Chondrocyte (in vitro differentiated cells): ENCODE measurements at places on chromosomes 4 and X.

- no peak for DNase-seq
Observed at GRCh38 chrX:39898147-39898546, 199.6 kb downstream of the BCOR start.

DNA sequence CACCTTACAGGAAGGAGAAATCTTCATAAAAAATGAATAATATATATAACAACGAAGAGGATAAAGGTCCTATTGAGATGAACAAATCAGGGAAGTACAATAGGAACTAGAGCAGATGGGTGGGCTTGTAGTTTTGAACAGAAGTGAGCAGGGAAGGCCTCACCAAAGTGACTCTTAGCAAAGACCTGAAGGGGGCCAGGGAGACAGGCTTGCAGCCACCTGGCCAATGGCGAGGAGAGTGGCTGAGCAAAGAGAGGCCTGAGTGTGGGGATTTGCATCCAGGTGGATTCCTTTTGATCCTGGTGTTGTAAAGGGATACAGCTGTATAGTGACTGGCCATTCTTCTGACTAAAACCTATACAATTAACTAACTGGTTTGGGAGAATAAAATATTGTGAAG, 354.1 kb downstream of the CAMK2D start:
- no peak for DNase-seq

GRCh38 chrX:123487669-123488068, 245.2 kb downstream of the THOC2 start:
- DNase-seq = no peak

- DNase-seq = no peak
Observed at GRCh38 chr4:103156106-103156505, 42.0 kb downstream of the CENPE start.

DNA sequence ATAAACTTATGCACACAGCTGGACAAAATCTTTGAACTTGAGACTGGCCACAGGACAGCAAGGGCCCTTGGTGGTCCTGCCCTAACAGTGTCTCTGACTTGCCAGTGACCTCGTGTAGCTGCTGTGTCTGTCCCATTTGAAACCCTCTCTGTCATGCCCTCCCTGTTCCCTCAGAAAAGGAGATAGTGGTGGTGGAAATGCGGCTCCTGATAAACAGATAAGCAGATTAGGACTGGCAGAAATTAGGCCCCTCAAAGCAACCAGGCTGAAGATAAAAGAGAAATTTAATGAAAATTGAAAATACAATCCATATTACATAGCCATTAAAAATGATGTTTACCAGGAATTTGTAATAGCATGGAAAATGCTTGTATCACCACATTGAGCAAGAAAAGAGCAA, 136.6 kb upstream of the ATP6AP2 start:
- DNase-seq = no peak

DNA sequence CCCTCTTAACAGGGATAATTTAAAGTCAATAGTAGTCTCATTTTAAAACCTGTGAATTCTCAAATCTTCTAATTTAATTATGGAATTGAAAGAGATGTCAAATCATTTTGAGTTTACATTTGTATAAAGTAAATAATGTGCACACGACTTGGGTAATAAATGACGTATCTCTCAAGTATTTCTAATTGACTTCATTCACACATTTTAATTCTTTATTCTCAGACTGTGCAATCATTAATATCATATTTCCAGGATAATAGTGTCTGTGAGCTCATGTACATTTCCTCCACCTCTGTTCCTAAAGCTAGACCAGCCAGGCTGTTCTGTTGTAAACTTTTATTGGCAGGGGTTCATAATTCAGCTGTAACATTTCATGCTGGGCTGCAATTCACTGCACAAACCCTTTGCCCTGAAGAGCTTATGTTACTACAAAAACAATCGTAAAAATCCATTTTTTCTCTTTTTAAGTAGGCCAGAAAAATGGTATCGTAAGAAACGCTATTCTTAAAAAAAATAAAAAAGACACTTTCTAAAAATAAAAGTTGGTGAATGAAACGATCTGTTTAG, 1103.1 kb upstream of the TENM3 start:
- DNase-seq = no peak

DNA sequence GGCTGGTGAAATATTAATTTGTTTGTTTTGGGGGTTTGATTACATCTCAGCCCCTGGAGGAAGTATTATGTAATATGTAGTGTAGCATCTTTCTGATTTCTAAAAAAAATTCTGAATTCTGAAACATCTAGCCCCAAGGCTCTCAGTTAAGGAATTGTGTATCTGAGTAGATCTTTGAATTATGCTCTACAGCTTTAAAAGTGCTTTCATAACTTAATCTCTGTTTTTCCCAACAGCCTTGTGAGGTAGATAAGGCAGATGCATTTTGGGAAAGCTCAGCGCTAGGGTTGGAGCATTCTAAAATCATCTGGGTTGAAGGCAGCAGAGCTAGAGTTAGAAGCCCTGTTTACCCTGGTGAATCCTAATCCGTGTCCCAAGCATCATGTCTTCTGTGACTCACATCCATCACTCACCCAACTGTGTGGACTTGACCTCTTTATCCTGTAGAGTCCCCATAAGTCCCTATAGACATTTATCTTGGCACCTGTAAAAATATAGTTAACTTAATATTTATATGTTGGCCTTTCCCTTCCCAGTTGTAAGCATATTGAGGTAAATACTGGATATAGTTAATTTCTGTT, 49.8 kb downstream of the FNIP2 start:
- no peak for DNase-seq

- no peak for DNase-seq
Observed at GRCh38 chrX:51851507-51852085, 41.8 kb upstream of the MAGED1 start.

DNA sequence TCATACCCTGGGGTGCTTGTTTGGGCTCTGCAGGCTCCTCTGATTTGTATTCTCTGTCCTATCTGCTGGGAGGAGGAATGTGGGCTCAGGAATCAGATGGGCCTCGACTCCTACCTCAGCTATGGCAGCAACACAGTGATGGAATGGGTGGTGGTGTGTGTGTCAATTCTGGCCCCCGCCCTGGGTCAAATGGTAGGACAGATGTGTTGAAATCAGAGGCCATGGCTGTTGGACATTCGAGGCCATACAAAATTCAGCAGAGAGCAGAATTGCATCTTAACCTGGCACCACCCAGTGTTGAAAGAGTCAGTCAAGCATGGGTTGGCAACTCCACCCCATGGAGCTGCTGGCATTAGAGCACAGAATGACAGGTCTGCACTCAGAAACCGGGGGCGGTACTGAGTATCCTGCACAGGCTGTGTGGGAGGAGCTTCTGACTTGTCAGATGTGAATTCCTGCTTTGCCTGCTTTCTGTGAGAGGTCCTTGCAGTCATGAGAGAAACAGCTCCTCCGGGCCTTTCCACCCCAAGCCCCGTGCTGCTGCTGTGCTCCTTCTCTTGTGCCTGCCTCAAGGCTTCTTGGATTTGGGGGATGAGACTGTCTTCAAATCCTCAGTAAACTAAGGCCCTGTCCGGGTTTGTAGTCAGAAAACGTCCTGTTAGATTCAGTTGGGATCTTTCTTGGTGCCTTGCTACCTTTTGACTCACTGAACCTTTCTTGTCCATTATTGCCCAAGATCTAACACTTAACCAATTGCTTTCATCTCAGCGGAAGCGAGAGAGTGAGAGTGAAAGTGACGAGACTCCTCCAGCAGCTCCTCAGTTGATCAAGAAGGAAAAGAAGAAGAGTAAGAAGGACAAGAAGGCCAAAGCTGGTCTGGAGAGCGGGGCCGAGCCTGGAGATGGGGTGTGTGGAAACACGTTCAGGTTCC, 13.0 kb downstream of the DKC1 start:
- DNase-seq = no peak

- no peak for DNase-seq
Observed at GRCh38 chr4:108119199-108119800, 49.4 kb downstream of the LEF1 start.

- DNase-seq = no peak
Observed at GRCh38 chr4:870951-871350, 45.0 kb upstream of the CPLX1 start.

GRCh38 chrX:77434962-77435361, 12.2 kb upstream of the FGF16 start:
- no peak for DNase-seq

DNA sequence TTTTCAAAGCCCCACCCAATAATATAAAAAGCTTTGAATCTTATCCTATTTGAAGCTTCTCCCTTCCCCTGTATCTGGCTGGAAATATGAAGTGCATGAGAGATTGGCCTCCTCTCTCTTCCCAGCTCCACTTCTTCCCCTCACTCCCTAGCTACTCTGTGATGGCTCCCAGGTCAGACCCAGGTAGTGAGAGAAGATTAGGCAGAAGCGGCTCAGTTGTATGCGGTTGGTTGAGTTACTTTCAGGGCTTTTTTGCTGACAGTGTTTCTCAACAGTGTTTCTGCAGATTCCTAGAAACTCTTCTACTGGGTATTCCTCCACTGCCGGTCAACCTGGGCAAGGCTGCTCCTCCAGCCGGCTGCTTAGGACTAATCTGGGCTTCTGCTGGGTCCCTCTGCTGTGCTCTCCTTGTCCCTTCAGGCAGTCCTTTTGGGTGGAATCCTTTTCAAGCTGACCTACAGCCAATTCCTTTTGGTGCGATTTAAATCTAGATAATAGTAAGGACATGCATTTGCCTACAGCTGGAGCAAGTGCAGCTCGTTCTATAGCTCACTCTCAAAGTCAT, 87.4 kb upstream of the SLC7A11 start:
- no peak for DNase-seq
